Lower leg skin (tissue), 4 donors: ENCODE measurements at places on chromosomes 11 and 22.

- DNase-seq: no peak
These were observed 8.5 kb downstream of the NAV2 start for GRCh38 chr11:19721176-19721575.

DNA sequence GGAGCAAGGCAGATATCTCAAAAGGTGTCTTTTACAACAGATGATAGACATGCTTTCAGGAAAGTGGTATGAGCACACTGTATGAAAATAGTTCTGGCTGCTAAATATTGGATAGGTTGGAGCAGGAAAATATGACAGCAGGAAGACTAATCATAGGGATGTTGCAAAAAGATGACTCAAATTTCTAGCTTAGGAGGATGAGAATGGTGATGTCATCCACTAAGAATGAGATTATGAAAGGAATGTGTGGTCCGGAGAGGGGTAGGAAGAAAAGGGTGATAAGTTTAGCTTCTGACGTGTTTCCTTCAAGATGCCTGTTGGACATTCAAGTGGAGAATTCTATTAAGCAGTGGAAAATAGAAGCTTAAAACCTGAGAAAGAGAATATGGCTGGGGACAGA, 46.4 kb downstream of the RCN1 start:
- no peak for DNase-seq

DNA sequence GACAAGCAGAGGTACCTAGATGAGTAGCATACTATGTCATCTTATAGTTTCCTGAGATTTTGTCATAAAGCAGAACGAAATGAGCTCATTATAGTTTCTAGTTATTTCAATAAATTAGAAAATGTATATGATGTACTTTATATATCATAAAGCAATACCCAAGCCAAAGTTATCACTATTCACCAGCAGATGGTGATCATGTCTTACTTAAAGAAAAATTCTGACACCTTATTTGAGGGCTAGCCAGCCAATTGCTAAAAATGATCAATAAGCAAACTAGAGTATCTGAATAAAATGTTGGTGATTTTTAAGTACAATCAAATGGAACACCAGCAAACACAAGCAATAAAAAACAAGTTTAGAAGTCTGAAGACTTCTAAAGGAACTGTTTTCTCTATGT, 44.1 kb downstream of the RSF1 start:
- no peak for DNase-seq

GRCh38 chr22:37747080-37747714, 50.3 kb downstream of the TRIOBP start:
- DNase-seq: no peak

DNA sequence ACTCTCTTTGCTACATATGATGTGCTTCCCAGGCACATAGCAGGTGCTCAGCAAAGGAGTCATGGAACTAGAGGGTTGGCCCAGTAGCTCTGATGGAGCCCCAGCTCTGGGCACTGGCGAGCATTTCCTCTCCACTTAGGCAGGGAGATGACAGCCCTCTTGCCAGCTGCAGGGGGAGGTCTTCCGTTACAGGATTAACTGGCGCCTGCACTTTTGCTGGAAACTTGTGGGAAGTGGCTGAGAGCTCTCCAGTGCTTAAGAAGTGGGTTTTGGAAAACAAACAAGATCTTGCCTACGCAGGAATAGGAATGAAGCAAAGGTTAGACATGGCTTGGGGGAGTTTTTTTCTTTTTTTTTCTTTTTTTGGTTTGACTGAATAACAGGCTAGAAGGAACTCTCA, 75.5 kb downstream of the MICAL2 start:
- peak; percentile 66 for DNase-seq

- no peak for DNase-seq
These were observed 3.3 kb upstream of the GRAMD1B start for GRCh38 chr11:123426789-123427188.

DNA sequence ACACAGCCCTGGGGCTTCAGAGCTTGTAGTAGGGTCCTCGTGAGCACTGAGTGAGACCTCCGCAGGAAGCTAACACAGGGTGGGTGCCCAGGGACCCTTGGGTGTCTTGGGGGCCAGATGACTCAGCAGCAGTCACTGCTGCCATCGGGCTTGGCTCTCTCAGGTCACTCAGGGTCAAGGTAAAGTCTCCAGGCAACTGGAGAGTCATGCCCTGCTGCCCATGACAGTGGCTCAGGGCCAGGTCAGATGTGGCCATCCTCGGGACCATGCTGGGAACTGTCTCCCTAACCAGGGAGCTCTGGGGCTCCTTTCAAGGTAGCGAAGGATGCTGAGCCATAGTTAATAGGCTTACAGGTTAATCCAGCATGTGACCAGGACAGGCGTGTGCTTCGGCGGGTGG, 44.4 kb upstream of the SLC22A12 start:
- DNase-seq: no peak

- DNase-seq: no peak
These were observed 90.1 kb downstream of the STK33 start for GRCh38 chr11:8503910-8504364.

GRCh38 chr11:113278925-113279324, 35.5 kb upstream of the TTC12 start:
- DNase-seq: peak; percentile 31

DNA sequence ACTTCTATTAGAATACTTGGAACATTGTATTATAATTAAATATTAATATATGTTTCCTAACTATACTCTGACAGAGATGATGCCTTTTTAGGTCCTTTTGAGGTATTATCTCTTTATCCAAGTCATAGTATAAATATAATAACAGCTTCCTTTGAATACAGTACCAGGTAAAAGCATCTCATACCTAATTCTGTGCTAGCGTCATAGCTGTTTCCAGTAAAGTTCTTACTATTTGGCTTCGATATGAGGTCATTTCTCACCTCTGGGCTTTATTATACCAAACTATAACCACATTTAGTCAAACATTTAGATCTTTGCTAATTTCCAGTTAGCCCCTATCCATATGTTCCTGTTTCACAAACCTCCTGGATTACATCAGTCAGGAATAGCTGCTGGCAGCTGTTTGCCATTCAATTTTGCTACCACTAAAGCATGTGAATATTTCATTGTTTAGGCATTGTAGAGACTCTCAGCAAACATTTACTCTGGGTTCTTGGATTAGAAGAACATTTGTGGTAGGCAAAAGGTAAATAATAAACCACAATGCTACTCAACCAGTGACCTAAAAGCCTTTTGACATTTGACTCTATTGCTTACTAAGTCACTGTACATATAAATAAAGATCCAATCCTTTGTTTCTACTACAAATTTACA, 255.1 kb downstream of the TTC28 start:
- no peak for DNase-seq

GRCh38 chr11:30511408-30511807, 74.7 kb downstream of the MPPED2 start:
- no peak for DNase-seq

DNA sequence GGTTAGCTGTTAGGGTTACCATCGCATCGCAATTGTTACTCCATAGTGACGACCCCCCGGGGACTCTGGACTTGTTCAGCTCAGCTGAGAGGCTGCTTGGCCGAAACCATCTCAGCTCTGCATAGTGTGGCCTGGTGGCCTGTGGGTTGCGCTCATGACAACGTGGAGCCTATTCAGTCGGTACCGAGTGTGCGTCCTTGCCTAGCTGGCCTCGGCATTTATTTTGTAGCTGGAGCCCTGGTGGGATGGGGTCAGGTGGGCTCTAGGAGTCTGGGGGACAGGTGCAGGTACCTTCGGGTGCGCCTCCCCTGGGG, 13.5 kb downstream of the LRP5 start:
- DNase-seq: no peak

DNA sequence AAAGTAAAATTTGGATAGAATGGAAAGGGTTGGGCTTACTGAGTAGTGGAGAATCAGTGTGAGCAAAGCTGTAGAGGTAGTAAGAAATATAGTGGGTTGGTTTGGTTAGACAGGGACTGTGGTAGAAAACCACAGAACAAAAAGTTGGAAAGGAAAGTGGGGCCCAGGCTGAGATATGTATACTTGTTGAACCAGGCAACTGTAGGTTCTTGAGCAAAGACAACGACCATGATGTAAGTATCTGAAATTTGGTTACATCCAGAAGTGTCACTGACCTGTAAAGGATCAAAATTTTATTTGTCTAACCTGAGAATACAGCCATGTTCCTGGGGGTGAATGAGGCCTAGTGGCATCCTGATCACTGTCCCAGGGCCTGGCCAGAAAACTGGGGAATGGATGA, 114.1 kb downstream of the STIM1 start:
- no peak for DNase-seq

GRCh38 chr11:8934742-8935488, 2.2 kb upstream of the C11orf16 start:
- DNase-seq: no peak

DNA sequence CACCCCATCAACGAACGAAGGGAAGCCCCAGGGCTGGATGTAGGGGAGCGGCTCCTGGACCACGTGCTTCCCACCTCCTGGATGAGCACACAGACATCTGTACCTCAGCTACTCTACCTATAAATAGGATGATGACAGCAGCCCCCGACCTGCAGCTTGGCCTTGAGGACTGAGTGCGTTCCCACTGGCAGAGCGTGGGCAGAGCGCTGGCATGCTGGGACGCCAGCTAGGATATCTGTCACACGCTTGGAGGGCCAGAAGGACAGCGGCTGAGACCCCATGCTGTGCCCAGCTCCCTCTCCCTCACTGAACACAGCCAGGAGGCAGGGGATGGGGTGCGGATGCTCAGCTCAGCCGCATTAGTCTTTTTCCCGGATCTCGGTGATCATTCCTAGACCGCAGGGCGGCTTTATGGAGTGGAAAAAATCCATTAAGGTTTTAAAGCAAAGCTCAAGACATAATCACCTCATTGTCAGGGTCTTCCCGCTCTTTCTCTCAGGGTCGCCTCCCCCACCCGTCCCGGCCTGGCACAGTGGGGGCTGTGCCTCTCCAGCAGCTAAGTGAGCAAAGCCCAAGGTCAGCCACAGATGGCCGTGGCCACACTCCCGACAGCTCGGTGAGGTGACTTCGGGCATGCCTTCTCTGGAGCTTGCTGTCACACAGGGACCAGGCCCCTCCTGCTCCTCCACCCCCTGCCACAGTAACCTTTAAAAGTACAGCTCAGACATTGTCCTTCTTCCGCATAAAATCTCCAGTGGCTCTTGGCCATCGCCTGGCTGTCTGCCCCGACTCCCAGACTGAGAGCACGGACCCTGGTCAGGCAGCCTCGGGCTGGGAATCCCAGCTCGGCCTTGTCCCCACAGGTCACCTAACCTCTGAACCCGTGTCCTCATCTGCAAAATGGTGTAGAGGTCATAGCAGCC, 69.6 kb upstream of the SHISAL1 start:
- no peak for DNase-seq

- no peak for DNase-seq
These were observed 61.1 kb downstream of the CACNA1I start for GRCh38 chr22:39631381-39632286.

- no peak for DNase-seq
These were observed 47.5 kb upstream of the E2F8 start for GRCh38 chr11:19288256-19288655.

- no peak for DNase-seq
These were observed 29.0 kb downstream of the PI4KA start for GRCh38 chr22:20829491-20830134.

GRCh38 chr22:41831383-41831782, 1.5 kb upstream of the SREBF2 start:
- DNase-seq: no peak

DNA sequence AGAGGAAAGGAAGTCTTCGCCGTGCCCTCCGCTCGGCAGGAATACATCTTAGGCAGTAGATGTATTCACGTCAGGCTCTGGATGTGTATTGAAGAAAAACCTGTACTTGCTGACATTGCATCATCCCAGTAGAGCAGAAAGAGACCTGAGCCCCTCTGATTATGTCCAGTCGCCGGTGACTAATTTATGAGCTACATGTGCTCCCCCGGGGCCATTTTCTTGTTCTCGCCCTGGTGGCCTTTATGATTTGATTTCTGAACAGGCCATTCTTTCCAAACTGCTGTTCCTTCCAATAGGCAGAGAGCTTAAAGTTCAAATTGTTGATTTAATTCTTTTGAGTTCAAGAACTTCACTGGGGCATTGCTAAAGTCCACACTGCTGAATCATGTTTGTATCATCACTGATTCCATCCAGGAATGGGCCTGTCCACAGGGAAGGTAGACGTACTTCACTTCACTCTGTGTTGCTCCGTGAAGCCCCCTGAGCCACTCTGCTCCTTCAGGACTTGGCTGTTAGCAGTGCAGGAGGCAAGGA, 137.3 kb upstream of the RASSF10 start:
- DNase-seq: no peak

- no peak for DNase-seq
These were observed 2.9 kb downstream of the KLHL35 start for GRCh38 chr11:75429902-75430713.

DNA sequence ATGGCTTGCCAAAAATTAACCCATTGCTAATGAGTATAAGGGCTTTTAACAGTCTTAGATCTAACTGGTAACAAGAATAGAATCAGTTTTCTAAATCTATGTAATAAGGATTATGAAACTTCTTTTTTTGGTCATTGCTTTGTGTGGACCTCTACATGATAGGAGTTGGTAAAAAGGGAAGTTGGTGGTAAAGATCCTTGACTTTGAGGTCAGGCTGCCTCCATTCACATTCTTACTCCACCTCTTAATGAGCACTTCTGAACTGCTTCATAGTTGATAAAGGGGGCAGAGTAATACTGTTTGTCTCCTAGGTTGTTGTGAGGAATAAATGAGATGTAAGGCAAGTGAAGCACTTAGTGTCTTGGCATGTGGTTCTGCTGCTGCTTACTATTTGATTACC, 10.6 kb downstream of the EIF3M start:
- no peak for DNase-seq

- DNase-seq: no peak
These were observed 58.7 kb upstream of the FAM181B start for GRCh38 chr11:82792319-82792718.

DNA sequence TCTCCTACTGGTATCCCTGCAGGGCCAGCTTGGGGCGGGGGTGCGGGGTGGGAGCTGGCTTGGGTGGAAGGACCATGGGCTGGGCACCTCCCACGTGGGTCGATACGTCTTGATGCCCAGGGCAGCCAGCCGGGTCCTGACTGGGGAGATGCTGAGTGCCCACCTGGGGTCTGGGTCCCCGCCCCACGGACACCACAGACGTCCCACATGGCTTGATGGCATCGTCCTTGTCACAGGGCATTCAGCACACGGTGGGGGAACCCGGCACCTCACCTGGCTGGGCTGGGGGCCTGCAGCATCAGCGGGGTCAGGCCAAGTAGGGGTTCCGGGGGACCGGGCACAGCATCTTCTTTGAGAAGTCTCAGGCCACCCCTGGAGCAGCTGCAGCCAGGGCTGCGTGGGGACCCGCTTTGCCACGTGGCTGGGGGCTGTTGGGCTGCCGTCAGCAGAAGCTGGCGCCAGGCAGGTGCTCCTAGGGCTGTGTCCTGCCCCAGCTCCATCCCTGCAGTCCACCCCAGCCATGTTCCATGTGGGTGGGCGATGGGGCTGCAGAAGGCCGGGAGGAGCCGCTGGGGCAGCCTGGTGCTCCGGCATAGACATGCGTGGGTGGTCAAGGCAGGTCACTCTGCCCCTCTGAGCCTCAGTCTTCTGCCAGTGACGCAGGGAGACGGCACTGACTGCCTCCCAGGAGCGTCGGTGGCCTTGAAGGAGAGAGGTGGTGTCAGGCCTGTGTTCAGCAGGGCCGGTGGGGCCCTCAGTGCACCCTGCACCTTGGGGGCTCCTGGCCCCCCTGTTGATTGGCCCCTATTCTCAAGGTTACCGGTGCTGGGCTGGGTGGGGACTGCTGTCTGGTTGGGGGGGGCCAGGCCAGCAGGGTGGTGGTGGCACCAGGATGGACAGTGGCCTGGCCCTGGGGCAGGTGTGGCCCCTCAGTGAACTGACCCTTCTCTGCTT, 8.4 kb downstream of the SELENOO start:
- no peak for DNase-seq
